ENCODE measurements at places on chromosomes 5 and 9.

GRCh38 chr5:121024416-121025311 lies 560.6 kb downstream of the PRR16 start:
- DNase-seq: no peak

DNA sequence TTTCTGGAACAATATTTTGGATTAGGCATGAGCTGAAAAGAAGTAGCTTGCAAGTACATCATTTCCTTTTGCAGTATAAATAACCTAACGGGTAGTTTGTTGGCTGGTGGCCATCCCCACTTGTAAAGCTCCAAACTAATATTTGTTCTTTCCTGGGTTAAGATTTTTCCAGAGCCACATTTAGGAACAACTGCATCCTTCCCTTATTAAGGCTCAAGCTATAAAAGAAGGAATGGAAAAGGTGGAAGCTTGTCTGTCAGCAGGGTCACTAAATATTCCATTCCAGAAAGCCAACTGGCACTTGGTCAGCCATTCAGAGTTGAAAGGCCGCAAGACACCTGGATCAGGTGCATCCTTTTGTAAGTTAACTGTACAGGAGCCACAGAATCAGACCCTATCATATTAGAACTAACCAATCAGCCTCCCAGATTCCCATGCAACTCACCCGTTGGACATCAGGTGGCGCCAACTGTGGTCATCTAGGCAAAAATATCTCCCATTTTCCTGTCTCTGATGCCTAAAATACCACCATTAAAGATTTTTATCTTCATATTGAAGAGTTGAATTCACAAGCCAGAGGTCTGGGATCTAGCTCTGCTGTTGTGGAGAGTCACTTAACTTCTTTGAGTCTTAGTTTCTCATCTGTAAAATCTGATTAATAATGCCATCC lies 82.9 kb downstream of the PTCD2 start:
- DNase-seq: peak; percentile 9

- DNase-seq: no peak
Measured at GRCh38 chr5:83370957-83371356, 100.6 kb upstream of the VCAN start.

DNA sequence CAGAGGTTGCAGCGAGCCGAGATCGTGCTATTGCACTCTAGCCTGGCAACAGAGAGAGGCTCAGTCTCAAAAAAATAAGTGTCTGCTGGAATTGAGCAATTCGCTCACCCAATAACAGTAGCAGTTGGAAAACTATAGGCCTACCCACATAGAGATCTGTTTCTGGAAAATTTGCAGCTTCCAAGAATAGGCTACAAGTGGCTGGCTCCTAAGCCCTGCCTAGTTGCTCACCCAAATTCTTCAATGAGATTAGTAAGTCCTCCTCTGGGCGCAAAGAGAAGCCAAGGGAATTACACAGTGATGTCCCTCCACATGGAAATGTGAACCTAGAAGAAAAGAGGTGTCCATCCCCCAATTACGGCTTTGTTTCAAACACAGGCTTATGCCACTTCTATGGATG lies 42.6 kb upstream of the RNF38 start:
- no peak for DNase-seq

DNA sequence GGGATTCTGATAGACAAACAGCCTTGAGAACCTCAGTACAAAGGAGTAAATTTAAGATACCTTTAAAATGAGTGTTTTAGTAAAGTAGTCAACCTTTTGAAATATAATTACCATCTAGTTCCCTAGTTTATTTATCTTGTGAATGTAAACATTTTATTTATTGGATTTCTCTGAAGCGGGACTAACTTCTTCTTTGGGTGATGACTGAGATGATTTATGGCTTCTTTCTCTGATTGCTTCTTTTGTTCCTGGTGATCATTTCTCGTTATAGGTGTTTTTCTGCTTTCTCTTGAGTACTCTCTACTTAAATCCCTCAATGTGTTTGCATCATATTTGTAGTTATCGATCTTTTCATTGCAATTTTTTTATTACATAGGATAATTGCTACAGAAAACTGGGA lies 33.2 kb downstream of the PRDM6 start:
- no peak for DNase-seq

GRCh38 chr5:34608859-34609648 lies 47.1 kb upstream of the RAI14 start:
- no peak for DNase-seq

DNA sequence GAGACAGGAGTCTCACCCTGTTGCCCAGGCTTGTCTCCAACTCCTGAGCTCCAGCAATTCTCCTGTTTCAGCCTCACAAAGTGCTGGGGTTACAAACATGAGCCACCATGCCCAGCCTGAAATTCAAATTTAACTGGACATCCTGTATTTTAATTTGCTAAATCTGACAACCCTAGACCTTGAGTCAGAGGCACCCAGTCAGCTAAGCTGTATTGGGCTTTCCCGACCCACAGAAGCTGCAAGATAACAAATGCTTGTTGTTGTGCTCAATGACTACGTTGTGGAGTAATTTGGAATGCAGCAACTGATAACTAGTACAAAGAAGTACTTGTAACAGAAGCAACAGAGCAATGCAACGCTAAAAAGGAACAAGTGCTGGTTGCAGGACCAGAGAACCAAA lies 533.1 kb downstream of the NTRK2 start:
- no peak for DNase-seq

DNA sequence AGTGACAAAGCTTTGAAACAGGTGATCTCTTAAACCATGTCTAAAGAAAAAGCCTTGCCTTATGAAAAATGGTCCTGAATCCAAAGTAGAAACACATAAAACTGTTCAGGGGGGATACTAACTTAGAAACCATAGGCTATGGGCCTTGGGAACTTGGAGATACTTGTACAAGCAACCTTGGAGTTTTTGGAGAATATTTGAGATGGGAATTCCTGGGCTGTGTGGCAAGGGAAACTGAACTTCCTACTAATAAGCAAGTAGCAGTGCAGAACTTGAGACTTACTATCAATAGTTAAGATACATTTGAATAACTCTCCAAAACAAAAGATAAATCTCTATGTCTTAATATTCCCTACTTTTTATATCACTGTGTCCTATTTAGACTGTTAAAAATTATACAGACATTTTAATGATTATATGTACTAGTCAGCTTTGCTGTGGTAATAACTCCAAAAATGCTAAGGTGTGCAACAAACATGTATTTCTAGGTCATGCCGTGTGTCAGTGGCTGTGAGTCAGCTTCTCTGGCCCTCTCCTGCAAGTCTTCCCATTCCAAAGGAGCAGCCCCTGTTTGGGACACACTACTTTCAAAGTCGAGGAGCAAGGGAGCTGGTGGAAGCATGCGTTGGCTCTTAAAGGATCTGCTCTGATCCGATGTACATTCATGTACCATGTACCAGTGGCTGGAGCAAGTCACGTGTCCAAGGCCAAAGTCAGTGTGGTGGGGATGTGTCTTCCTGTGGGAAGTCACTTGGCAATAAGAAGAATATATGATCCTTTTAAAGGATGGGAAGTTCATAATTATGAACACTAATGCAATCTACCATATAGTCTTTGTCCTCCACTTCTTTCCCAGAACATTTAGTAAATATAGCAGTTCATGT lies 39.6 kb downstream of the SNX30 start:
- no peak for DNase-seq

GRCh38 chr5:35819668-35820067 lies 37.0 kb upstream of the IL7R start:
- DNase-seq: no peak

DNA sequence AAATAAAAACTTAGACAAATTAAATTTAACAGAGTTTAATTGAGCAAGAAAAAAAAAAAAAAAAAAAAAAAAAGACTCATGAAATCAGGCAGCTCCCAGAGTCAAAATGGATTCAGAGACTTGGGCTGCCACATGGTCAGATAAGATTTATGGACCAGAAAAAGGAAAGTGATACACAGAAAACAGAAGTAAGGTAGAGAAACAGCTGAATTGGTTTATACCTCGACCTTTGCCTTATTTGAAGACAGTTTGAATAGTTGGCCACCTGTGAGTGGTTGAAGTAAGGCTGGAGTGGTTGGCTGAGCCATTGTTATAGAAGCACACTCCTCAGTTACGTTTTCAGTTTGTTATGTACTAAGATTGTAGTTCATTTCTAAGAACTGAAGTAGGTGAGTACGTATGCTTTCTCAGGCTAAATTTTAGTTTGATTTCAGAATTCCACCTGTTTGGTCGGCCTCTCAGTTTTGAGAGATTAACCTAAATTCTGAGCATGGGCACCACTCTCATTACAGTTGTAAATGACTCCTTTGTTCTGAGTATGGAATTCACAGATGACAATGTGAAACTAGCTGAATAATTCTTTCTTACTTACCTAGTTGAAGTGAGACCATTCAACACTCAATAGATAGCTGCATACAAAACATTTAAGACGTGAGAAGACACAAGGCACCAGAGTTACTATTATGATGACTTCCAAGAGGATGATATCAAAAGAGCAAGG lies 149.0 kb downstream of the AOPEP start:
- no peak for DNase-seq

DNA sequence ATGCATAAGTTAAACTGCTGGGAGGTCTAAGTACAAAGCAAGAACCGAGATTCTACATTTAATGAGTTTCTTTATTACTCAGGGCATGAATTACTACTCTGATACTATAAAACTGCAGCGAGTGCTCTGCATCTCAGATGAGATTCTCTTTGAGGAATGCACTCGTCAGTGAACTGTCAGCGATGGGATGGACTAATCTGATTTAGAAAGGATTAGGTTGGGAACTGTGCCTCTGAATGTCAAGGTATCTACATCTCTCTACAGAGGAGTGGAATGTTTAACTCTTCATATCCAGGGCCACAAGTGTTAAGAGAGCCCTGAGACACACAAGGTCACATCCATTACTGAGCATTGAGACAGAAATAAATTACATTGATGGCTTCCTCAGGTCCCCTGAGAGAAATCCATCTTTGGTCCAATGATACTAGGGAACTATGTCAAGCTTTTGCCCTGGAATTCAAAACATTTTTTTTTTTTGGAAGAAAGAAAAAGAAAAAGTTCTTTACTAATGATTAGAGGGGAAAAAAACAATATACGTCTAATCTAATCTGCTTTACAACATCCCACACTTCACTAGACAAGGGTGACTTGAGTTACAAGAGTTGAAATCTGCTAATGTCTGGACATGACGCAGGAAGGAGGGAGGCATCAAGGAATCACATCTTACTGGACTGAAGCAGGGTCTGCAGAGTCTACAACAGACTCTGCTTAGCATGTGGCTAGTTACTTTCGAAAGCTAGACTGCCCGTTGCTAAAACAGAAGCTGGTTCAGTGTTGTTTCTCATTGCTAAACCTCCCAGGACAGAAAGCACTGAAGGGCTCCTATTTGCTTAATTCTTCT lies 270.0 kb upstream of the TLE4 start:
- no peak for DNase-seq

- no peak for DNase-seq
Measured at GRCh38 chr9:126986506-126986951, 71.9 kb downstream of the RALGPS1 start.

- no peak for DNase-seq
Measured at GRCh38 chr9:116074658-116075057, 78.9 kb upstream of the PAPPA start.

DNA sequence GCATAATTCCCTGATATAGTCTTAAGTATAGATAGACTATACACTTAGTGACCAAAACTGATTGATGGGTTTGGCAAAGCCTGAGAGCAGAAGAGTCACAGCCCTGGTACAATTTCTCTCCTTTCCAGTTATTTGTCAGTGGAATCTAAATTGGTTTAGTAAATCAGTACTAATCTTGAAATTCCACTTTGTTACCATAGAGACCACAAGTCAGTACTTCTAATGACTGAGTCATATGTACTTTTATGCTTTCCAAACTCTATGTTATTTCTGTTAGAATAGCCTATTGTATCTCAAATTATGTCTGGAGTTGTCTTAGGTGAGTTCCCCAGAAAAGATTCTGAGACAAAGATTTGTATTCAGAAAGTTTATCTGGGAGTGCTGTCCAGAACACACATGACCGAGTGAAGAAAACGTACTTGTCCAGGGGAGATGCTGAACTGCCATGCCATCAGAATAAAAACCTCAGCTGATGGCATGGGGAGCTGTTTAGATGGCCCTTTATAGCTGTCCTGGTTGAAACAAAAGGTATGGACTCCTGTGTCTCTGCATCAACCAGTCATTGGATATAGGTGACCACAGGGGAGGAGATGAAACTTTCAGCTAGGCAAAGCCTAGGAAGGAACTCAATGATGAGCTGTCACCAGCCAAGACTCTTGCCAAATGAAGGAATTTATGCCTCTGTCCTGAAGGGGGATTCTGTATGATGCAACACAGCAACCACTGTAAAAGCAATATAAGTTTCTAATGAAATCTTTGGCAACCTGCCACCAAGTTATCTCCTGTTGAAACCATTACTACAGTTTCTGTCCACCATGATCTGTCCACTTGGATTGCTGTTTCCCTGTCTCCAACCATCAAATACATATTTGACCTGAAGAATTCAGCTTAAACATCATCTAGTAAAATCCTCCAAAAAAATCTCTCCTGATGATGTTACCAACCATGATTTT lies 18.0 kb upstream of the SMC2 start:
- no peak for DNase-seq

GRCh38 chr5:14818931-14819790 lies 52.4 kb downstream of the ANKH start:
- DNase-seq: no peak

DNA sequence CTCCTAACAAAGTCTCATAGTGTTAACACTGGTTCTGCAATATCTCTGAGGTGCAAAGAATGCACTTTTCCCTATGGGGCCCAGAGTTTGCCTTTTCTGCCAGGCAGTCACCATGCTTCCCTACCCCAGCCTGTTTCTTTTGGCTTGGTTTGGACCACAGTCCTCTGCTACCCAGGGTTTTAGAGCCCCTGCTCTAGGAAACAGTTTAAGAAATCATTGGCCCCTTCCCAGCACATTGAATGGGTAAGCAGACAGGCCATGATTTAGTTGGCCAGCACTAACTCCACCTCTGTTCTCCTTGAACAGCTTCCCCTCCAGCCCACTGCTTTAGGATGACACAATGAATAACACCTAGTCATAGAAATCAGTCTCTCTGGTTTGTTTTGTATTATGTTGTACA lies 73.2 kb downstream of the UBAP1 start:
- no peak for DNase-seq

GRCh38 chr9:130199605-130200004 lies 27.4 kb downstream of the NCS1 start:
- no peak for DNase-seq

GRCh38 chr9:119968836-119969707 lies 599.8 kb upstream of the BRINP1 start:
- DNase-seq: peak; percentile 38

DNA sequence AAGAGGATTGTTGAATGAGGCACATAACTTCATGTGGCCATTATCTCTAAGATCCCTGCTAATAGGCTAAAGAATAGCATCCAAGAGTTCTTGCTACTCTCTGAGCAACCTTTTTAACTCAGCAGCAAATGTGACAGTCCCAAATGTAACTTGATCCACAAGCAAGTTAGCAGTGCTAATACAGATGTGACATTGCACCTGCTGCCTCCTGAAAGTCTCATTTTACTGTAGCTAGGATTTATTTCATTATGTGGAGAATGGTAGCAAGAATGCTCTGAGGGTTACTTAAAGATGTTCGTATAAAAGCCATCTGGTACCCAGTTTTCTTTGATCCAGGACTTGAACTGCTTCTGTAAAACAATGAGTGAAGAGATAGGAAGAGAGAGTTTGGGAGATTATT lies 45.8 kb downstream of the CDH10 start:
- no peak for DNase-seq

- DNase-seq: no peak
Measured at GRCh38 chr5:144192661-144193060, 22.0 kb downstream of the KCTD16 start.

- no peak for DNase-seq
Measured at GRCh38 chr9:16356196-16356765, 514.2 kb downstream of the BNC2 start.

GRCh38 chr5:53569453-53569852 lies 9.0 kb downstream of the NDUFS4 start:
- no peak for DNase-seq

GRCh38 chr9:70883963-70884793 lies 237.2 kb downstream of the TRPM3 start:
- no peak for DNase-seq

All from stimulated activated CD4-positive, alpha-beta T cell treated with anti-CD3 and anti-CD28 coated beads, Interleukin-2, amount 100 ng/mL, for 24 hours (primary cell).